ENCODE measurements at places on chromosomes 3 and 15.

GRCh38 chr3:38453075-38453912 lies at the start of gene ACVR2B:
TSS of gene ACVR2B (plus strand) at chr3:38453890. CDS start at chr3:38454323, 433 bp downstream.
- peak; percentile 95 for DNase-seq

DNA sequence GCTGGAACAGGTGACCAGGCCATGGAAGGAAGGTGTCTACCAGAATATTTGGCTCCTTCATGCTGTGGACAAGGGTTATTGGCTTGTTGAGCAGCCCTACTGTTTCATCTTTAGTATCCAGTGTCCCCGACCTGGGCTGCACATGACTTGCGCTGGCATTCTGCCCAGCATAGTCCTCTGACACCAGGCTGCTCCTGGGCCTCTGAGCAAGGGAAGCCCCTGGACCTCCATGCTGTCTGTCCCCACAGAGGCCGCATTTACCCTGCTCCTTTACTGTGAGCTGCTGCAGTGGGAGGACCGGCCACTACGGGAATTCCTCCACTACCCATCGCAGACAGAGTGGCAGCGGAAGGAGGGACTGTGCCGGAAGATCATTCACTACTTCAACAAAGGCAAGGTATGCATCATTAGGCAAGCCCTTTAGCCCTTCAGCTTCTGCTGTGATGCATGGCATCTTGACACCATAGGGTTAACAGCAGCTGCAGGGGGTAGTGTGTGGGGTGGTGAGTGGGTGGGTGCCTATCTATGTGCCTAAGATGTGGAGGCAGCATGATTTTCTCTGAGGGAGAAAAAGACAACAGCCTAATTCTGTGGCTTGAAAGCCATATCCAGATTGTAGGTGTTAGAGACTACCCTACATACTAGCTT lies 44.0 kb upstream of the MANF start:
- DNase-seq, result peak; percentile 25

- DNase-seq, result no peak
Measured at GRCh38 chr15:69296606-69297005, 2.1 kb upstream of the PAQR5 start.

- no peak for DNase-seq
Measured at GRCh38 chr3:172275586-172275985, 172.7 kb downstream of the GHSR start.

GRCh38 chr15:83198476-83198875 lies 9.1 kb downstream of the HDGFL3 start:
- no peak for DNase-seq

- no peak for DNase-seq
Measured at GRCh38 chr15:66128116-66128680, 125.4 kb downstream of the MEGF11 start.

GRCh38 chr3:185927501-185928200 lies 10.2 kb downstream of the TRA2B start:
- DNase-seq, result no peak

DNA sequence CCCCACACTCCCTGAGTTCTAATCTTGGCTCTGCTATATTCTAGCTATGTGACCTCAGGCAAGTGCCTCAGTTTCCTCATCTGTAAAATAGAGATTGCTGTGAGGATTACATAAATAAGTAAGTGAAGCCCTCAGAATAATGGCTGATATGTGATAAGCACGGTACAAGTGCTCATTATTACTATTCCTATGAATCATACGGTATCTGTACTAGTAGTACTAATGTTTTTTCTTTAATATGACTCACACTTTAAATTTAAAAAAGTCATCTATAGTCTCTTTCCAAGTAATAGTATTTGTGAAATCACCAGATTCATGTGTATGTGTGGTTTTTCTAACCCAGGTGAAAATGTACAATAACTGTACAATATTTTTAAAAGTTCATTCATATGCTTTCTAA lies 58.7 kb downstream of the CLDN11 start:
- DNase-seq, result no peak

DNA sequence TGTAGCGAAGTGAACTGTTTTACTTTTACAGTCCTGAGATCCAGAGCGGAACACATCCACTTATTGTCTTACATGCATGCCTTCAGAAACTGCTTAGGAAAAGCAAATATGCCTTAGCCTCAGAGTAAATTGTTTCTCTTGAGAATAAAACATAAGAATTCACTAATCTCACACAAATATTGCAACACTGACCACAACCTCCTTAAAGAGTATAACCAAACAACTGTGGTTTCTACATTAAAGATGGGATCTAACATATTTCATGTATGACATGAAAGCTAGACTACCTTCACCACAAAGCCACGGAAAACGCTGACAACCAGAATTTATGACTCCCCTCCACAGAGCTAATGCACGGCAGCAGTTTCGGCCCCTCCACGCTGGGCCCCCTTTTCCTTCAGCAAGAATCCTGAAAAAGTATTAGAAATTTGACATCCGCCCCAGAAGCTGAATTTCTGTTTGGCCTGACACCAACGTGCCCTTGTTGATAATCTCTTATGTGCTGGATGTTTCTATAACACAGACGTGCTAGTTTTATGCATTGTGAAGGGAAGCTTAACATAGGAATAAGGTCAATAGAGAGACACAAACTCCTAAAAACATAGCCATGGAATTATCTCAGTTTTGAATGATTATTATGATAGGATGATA lies 84.6 kb downstream of the GREM1 start:
- no peak for DNase-seq

DNA sequence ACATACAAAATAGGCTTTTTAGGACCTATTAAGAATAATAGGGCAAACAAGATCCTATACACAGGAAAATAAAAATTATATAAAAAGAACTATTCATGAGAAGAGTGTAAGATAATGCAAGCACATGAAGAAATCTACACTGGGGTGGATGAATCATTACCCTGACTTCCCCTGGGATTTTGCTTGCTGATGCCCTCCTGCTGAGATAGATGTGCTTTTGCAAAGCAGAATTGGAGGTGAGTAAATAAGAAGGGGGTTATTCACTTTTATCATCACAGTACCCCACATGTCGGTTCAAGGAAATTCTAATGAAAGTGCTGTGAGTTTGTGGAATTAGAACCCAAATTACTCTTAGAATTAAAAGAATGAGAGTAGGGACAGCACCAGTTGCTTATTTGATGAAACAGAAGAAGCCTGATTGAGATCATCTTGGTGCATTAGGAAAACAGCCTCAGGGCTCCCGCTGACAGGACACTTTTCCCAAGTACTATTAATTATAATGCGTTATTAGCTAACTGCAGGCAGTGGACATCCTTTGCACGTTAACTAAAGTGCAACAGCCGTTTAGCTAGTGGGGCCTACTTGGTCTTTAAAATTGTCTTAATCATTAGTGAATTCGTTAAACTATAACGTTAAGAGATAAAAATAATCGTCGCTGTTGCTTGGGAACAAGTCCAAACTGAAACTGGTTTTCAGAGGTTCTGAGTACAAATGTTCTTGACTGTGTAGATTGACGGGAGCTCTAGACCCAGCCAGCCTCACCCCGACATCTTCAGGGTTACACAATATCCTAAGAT lies 48.4 kb downstream of the SLC2A2 start:
- no peak for DNase-seq

- DNase-seq, result no peak
Measured at GRCh38 chr3:182843478-182843877, 50.2 kb downstream of the ATP11B start.

DNA sequence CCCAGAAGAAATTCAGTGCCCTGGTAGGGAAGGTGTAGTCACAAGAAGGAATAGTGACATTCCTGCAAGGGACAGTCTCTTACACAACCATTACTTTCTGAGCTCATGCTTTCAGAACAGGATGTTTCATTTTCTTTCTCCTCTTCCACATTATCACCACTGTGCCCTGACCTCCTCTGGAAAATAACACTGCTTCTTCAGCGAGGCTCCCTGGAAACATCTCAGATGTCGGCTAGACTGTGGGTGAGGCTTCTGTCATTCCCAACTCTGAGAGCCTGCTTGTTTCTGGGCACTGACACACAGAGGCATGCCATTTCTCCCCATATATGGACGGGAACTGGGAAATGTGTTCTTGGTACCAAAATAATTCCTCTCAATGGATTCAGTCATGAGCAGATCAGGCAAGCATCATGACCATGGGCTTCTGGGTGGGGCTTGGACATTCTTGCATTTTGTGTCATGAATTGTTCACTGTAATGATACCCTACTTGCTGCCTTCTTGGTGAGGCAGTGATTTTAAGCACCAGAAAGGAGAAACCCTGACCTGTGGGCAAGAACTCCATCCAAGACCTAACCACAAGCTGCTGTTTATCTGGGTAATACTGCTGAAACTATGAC lies 14.3 kb upstream of the TNFAIP8L3 start:
- DNase-seq, result no peak

DNA sequence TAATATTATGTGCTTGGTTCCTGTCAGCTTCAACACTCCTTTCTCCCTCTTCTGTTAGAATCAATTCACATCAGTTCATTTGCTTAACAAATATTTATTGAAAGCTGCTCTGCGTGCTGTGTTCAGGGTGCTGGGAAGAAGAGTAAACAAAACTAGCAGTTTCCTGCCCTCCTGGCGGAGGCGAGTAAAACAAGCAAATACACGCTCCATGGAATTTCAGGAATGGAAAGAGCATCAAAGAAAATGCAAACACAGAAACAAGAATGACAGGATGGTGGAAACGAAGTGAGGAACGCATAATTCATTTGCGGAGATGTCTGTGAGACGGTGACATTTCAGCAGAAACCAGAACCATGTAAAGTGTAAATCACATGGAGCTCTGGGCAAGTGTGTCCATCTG lies 49.4 kb upstream of the SPTSSB start:
- peak; percentile 59 for DNase-seq

GRCh38 chr3:196179380-196180308 lies 31.6 kb downstream of the ZDHHC19 start:
- peak; percentile 65 for DNase-seq

DNA sequence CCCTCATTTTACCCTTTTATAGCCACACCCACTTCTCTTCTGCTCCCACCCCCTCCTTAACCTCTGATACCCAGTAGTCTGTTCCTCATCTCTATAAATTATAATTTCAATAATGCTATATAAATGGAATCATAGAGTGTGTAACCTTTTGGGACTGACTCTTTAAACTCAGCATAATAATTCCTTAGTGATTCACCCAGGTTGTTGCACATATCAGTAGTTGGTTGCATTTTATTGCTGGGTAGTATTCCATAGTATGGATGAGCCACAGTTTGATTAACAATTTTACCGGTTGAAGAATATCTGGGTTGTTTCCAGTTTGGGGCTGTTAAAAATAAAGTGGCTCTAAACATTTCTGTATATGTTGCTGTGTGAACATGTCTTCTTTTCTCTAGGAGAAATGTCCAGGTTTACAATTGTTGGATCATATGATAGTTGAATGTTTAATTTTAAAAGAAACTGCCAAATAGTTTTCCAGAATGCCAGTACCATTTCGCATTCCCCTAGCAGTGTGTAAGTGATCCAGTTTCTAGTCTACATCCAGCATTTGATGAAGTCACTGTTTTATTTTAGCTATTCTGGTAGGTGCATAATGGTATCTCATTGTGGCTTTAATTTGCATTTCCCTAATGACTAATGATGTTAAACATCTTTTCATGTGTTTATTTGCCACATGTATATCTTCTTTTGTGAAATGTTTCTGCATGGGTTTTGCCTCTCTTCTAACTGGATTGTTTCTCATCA lies 68.5 kb downstream of the VPS8 start:
- DNase-seq, result no peak

DNA sequence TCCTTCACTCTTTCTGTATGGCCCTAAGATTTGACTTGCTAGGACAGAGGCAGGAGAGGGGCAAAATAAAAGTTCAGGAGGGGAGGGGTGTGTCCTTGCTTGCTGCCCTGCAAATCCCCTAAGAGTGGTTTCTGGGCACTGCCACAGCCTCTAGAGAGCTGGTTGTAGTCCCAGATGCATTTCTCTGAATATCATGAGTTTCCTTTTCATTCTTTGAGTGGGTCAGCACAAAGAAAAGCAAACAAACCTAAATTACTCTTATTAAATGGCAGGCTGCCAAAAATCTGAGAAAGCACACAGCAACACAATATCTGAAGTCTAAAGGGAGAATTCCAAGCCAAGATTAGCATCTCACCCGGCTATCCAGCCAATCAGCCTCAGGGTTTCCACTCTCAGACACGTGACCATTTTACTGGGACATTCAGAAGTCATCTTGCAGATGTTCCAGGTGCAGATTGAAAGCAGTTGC lies 919.3 kb downstream of the TUSC7 start:
- DNase-seq, result no peak

- DNase-seq, result no peak
Measured at GRCh38 chr3:111676211-111677006, 81.3 kb upstream of the ZBED2 start.

DNA sequence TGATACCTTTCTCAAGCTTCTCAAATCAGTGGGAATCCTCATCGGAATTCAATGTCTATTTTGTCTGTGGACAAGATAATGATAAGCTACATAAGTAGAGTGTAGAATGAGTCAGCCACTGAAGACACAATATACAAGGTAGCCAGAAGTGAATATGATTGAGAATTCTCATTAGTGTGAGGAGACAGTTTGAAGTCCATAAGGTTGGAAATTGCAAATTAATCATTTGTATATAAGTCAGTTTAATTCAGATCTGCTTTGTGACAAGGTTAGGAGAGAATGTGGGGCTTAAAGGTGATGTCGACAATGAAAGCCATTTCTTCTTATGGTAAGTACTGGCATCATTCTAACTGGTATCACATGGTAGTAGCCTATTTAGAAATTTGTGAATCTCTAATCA lies 4.2 kb downstream of the ARPP21 start:
- no peak for DNase-seq

GRCh38 chr3:84621823-84622222 lies 337.0 kb upstream of the CADM2 start:
- DNase-seq, result no peak

DNA sequence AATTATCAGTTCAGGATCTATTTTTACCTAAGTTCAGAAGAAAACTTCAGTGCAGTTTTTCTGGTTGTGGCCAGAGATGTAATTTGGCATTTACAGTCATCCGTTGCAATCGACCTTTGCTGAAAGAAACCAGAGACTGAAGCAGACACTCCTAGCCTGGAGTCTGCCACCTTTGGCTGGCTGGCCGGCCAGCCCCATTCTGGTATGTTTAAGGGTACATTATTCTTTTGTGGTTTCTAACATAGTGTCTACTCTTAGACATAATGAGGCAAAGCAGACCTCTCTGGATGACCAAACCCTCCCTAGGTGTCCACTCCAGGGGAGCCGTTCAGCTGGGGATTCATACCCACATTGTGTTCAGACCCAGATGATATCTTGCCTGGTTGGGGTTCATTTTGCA lies 275.9 kb upstream of the TPM1 start:
- no peak for DNase-seq

- no peak for DNase-seq
Measured at GRCh38 chr3:78893161-78893560, 874.6 kb downstream of the ROBO1 start.

GRCh38 chr3:127735767-127736693 lies 63.3 kb downstream of the ABTB1 start:
- no peak for DNase-seq

GRCh38 chr3:5039585-5039984 lies 60.3 kb downstream of the BHLHE40 start:
- no peak for DNase-seq

GRCh38 chr3:111768571-111769100 lies 90.4 kb upstream of the PHLDB2 start:
- DNase-seq, result no peak

- DNase-seq, result no peak
Measured at GRCh38 chr15:83845230-83845629, 191.3 kb downstream of the ADAMTSL3 start.
